ENCODE measurements at places on chromosomes 12 and 14.

DNA sequence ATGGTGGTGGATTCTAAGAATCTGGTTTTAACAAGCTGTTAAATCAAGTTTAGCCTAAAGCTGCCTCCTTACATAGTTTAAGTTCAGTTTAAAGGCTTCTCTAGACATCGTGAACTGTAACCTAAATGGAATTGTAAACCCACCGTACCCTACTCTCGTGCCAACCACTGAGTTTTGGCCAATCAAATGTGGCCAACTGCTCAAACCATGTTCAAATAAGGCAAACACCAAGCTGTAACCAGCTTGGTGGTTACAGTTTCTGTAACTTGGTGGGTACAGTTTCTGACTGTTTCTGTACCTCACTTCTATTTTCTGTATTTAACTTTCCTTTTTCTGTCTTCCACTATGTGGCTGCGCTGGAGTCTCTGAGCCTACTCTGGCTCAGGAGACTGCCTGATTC is 131.9 kb upstream of the DDHD1 start:
- no peak for DNase-seq

GRCh38 chr12:12668005-12668404 is 28.0 kb downstream of the GPR19 start:
- DNase-seq: no peak

DNA sequence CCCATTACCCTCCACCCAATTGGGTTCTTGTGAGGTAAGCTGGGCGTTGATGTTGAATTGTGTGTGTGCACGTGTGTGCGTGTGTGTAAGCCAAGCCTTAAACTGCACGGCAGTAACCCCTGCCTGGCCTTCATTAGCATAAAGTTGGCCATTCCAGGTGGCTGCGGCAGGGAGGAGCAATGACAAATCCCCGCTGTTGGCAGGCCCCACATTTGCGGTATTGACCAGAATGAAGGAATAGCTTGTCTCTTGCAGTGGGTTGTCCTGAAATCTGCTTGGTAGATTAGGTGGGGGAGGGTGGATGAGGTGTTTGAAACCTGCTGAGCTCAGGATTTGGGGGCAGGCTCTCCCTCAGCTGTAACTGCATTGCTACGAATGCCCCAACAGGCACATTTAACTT is 7.3 kb downstream of the VSX2 start:
- DNase-seq: no peak

GRCh38 chr12:130246560-130246959 is 84.3 kb downstream of the FZD10 start:
- no peak for DNase-seq

DNA sequence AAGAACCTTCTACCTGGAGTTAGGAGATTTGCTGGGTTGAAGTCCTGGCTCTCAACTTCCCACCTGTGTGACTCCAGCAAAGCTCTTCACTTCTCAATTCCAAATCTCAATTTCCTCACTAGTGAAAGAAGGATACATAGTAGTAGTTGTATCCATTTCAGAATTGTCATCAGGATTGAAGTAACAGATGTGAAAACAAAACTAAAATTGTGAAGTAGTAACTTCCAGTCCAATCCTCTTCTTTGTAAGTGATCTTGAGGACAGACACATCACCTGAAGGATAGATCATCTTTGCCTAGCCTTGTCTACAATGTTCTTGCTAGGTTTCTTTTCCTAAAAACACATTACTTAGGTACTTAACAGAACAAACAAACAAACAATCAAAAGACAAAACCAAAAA is 1.2 kb upstream of the LRRK2 start:
- DNase-seq: no peak

GRCh38 chr12:128510511-128510910 is 243.5 kb downstream of the TMEM132C start:
- DNase-seq: no peak

DNA sequence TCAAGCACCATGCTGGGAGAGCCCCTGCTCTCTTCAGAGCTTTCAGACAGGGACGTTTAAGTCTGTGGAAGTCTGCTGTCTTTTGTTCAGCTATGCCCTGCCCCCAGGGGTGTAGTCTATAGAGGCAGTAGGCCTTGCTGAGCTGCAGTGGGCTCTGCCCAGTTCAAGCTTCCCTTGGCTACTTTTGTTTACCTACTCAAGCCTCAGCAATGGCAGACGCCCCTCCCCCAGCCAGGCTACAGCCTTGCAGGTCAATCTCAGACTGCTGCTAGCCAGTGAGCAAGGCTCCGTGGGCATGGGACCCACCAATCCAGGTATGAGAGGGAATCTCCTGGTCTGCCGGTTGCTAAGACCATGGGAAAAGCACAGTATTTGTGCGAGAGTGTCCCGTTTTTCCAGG is 37.4 kb upstream of the C12orf71 start:
- DNase-seq: no peak

DNA sequence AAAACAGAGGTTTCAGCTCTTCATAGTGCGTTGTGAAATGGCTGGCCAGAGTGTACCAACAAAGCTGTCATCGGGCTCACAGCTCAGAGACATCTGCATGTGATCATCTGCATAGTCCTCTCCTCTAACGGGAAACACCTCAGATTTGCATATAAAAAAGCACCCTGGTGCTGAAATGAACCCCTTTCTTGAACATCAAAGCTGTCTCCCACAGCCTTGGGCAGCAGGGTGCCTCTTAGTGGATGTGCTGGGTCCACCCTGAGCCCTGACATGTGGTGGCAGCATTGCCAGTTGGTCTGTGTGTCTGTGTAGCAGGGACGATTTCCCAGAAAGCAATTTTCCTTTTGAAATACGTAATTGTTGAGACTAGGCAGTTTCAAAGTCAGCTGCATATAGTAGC is 14.3 kb upstream of the PAPLN start:
- DNase-seq: no peak

DNA sequence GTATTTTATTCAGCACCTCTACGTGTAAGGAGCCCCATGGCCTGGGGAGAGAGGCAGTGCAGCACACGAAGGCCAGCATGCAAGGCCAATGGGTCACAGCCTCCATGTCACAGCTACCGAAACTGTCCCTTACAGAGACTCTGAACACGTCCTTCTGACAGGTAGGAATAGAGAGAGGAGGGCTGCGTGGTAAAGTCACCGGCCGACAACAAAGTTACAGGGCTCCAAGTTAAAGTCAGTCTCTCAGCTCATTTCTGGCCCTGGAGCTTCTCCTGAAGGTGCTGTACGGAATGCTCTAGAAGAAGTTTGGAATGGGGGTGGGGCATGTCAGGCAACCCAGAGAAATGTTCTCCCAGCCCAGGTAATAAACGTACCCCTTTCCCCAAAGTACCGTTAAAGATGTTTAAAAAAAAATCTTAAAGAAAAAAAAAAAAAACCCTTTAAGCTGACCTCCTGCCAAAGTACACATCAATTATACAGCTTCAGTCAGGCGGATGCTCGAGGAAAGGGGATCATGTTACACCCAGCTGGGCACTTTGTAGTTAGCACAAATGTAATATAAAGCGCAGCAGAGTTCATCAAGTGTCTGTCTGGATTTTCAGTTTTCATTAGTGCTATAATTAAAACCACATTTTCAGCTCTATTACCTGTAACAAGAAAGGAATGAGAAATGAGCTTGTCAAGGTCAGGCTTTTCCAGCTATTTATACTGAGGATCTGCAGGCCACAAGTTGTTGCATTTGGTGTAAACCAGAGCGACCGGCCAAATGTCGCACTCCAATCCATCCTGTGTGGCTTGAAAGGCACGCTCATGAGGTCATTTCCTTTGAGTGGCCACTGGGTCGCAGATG is 53.3 kb upstream of the CDKN3 start:
- no peak for DNase-seq

DNA sequence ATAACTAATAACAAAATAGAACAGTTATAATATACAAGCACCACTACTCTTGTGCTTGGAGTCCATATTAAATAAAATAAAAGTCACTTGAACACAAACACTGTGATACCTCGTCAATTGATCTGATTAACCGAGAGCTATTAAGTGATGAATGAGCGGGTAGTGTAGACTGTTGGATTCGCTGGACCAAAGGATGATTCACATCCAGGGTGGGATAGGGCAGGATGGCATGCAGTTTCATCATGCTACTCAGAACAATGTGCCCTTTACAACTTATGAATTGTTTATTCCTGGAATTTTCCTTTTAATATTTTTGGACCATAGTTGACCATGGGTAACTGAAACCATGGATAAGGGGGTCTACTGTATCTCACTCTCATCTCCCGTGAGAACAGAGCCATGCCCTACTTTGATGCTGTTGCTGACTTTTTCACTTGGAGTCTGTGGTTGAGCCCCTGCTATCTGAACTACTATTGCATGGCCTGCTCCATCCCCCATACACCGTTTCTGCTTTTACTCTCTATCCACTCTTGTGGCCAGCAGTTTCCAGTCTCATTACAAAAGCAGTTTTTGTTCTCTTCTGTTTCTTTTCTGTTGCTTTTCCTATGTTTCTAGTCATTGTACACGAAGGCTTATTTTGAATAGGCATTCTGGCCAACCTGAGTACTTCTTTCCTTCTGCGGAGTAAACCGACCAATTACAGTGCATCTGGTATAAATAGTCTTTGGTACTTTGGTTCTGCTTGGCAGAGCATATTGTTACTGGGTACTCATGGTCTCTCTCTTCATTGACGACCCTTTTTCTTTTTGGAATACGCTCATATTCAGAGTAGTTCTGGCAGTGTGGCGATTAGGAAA is 12.2 kb downstream of the TMTC2 start:
- DNase-seq: no peak

DNA sequence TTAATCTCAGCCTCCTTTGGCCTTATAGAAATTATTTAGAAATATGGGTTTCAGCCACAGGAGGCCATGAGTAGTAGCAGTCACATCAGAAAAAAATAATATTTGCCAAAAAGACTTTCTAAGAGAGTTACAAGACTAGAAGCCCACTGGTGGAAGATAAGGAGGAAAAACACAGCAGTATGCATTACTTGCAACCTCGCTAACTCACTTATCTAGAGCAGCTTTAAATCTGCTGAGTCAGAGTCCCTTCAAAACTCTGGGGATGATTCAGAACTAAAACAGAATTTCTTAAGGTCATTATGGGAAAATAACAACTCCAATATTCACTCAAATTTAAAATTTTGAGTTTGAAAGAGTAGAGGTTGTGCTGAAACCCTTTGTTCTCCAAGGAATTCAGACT is 6.2 kb downstream of the OR4K17 start:
- no peak for DNase-seq

DNA sequence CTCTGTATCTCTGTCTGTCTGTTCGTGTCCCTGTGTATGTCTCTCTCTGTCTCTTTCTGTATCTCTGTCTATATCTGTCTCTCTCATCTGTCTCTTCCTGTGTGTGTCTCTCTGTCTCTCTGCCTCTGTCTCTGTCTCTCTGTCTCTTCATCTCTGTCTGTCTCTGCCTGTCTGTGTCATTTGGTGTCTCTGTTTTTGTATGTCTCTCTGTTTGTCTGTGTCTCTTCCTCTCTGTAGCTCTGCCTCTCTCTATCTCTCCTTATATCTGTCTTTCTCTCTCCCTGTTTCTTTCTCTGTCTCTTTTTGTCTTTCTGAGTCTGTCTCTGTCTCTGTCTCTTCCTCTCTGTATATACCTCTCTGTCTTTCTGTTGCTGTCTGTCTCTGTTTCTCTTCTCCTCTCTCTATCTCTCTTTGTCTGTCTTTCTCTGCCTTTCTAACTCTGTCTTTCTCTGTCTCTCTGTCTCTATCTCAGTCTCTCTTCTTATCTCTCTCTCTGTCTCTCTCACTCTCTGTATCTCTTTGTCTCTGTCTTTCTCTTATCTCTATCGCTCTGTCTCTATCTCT is 50.2 kb downstream of the TMEM121 start:
- DNase-seq: no peak

- DNase-seq: no peak
Measured at GRCh38 chr12:56718636-56719035, 6.5 kb downstream of the NACA start.

- DNase-seq: no peak
Measured at GRCh38 chr14:68939893-68940613, 39.0 kb downstream of the ACTN1 start.

DNA sequence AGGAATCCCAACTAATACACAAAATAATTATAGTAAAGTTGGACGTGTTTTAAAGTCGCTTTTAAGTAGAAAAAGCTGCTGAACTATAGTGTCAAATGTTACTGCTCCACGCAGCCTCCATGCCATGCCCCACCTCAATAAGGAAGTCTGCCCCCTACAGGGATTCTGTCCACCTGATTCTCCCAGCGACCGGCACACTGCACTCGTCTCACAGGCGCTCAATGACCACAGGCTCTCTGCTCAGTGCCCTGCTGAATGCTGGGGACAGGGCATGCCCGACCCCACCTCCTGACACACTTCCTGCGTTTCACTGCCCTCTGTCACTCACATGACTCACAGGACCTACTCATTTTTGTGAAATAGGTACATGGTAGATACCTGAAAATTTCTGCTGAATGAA is 48.9 kb downstream of the BDKRB1 start:
- no peak for DNase-seq

DNA sequence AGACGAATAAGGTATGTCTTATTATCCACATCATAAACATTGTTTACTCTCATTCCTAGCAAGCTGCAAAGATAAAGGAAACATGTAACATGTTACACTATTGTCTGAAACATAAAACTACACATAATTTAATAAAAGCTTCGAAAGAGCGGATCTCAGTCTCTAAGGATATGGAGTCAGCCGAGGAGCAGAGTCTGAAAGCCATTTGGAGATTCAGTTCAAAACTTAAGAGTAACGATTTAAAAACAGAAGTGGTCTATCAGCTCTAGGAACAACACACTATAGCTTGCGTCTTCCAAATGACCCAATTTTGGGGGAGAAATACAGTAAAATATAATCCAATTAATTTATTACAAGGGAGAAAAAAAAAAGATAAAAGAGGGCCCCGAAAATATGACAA is 775 bp downstream of the NEMF start:
- no peak for DNase-seq

- no peak for DNase-seq
Measured at GRCh38 chr12:107526555-107527180, 158.9 kb upstream of the PWP1 start.

DNA sequence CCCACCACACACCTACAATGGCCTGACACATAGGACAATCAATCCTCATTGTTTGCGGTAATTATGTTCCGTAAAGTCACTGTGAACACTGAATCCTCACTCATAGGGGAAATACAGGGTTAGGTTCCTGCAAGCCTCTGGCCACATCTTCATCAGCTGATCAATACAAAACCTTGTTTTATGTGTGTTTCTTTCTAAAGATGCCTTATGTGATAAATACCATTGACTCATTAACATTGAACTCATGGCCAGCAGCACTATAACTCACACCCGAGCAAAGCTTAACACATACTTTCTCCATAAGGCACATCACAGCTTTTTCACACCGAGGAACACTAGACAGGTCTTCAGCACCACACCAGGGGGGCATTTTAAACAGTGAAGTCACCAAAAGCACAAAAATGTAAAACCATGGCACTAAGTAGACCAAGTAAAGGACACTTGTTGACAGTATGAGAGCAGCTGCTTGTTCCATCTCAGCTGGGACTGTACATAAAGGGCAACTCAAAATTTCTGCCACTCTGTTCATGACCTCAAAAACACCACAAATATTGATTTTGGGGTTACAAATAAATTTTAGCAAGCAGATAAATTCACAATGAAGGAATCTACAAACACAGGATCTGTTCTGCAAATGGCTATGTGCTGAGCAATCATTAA is 60.5 kb downstream of the ESR2 start:
- no peak for DNase-seq

- no peak for DNase-seq
Measured at GRCh38 chr12:50981319-50982239, 29.2 kb downstream of the HIGD1C start.

GRCh38 chr12:47223031-47223847 is 143.5 kb upstream of the AMIGO2 start:
- DNase-seq: no peak

- DNase-seq: no peak
Measured at GRCh38 chr14:76941544-76941943, 87.0 kb downstream of the IRF2BPL start.
